ENCODE measurements at places on chromosomes 7 and 10.

GRCh38 chr7:77460057-77460486 is 43.9 kb upstream of the GSAP start:
- DNase-seq: no peak

DNA sequence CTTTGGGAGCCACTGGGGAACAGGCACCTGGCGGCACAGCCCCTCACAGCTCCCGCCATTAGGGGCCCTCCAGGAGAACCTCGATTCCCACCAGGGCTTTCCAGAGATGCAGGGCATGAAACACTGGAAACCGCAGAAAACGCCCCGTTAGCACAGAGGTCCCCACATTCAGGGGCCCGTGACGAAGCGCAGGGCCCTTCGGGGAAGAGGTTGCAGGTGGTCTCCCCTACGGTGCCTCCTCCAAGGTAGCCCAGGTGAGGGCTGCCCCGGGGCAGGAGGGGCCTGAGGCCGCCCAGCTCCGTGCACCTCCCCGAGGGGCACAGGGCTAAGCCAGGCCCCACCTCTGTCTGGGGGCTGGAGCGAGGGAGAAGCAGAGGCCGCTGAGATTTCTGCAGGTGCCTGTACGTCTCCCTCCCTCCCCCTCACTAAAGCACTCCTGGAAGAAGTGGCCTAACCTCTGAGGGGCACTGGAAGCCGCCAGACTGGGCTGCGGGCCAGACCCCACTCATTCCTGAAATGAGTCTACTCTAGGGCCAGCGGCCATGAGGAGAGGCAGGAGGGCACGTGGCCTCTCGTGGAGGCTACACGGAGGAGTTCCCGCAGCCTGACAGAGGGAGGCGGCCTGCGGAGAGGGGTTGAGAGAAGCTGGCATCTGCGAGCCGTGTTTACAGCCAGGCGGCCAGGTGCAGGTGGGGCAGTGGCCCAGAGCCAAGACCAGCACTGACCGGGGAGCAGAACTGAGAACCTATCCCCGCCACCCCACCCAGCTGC is 6.9 kb downstream of the PDGFA start:
- no peak for DNase-seq

GRCh38 chr10:90424730-90425129 is 433.1 kb downstream of the HTR7 start:
- DNase-seq: no peak

GRCh38 chr7:7820409-7820808 is 102.0 kb upstream of the RPA3 start:
- DNase-seq: no peak

DNA sequence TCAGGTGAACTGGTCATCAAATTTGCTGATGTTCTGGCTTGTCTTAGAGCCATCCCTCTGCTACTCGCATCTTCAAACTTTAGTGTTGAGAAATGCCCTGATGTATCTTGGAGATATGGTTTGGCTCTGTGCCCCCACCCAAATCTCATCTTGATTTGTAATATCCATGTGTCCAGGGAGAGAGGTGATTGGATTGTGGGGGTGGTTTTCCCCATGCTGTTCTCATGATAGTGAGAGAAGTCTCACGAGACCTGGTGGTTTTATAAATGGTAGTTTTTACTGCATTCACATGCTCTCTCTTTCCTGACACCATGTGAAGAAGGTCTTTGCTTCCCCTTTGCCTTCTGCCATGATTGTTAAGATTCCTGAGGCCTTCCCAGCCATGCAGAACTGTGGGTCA is 74.0 kb upstream of the AFAP1L2 start:
- no peak for DNase-seq

- DNase-seq: no peak
Observed at GRCh38 chr10:598415-599170, 90.9 kb downstream of the DIP2C start.

DNA sequence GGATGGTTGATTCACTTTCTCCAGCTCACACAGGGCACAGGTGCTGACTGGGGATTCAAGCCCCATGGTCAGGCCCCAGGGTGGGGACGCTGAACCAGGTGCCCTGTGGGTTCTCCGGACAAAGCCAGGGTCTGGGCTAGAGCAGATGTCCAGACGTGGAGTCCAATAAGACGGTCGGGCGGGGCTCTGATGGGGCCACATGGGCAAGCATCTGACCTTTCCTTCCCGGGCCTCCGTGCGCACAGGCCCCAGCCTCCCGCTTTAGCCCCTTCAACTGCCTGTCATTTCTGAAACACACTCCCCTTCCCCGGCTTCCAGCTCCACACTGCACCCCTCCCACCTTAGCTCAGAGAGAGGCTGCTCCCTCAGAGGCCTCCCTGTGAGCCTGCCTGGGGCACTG is 153.0 kb upstream of the PPP2R2D start:
- no peak for DNase-seq

DNA sequence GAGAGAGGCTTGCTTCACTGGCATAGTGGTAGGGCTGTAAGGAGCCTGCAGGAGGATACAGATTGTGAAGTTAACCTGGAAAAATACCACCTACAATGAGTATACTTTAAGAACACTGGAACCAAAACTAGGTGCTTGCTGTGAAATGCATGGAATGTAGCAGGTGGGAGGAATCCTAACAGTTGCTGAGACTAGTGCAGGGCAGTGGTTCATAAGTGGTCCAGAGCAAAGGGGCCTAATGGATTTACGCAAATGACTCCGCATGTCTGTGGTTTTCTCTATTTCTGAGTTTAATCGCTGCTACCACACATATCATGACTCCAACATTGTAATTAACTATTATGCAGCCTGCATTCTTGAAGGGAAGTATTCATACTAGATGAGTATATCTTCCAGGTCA is 218.4 kb downstream of the CHRM2 start:
- no peak for DNase-seq

- no peak for DNase-seq
Observed at GRCh38 chr7:91916051-91916440, 24.6 kb upstream of the AKAP9 start.

DNA sequence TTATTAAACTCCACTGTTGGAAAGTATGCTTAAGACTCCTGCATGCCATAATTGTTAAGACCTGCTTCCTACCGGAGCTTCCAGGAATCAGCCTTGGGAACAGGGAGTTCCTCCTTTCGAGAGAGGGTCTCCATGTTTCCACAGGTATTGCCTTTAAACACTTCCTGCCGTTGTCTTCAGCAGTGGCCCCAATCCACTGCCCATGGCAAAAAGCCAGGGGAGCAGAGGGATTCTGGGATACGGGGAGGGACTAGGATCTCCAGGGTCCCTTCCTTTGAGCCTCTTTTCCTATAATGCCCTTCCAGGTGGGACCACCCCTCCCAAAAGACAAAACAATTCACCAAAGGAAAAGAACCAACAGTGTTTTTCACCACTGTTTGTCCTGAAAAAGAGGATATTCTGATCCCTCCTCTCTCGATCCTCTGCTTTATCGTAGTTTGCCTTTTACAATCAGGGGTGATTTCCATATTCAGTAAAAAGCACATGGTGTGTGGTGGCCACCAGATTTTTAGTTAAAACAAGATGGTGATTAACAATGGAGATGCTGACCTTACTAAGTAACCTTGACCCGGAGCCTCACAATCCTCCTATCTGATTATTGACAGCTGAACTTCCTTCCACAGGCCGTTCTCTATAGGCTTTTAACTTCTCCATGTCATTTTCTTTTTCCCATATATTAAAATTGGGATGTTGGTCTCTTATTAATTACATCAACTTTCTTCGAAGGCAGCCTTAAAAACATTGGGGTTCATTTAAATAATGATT is 36.0 kb downstream of the LRRC72 start:
- DNase-seq: no peak

DNA sequence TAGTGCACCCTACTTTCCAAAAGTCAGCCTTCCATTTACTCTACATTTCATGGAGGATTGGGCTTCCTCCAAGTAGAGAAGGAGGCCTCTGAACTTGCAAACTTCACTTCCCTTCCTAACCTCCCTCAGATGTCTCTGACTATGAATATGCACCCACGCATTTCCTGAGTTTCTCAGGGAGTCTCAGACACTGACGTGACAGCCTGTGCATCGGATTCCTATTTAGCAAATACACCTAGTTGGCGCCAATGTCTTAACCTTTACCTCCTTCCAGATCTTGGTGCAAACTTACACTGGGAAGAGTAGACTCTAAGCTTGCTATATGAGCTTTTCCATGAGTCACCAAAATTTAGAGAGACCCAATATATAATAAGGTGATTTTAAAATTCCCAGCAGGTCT is 920.1 kb upstream of the AUTS2 start:
- no peak for DNase-seq

GRCh38 chr10:7388602-7389001 is 22.2 kb downstream of the SFMBT2 start:
- no peak for DNase-seq

DNA sequence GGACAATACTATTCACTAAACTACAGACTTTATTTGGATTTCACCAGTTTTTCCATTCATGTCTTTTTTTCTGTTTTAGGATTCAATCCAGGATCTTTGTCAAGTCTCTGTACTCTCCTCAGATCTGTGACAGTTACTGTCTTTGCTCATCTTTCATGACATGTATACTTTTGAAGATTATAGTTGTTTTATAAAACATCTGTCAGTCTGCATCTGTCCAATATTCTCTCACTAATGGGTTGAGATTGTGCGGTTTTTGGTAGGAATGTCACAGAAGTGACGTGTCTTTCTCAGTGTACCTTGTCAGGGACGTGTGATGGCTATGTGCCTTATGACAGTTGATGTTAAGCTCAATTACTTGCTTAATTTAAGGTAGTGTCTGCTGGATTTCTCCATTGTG is 124.9 kb upstream of the TPK1 start:
- no peak for DNase-seq

DNA sequence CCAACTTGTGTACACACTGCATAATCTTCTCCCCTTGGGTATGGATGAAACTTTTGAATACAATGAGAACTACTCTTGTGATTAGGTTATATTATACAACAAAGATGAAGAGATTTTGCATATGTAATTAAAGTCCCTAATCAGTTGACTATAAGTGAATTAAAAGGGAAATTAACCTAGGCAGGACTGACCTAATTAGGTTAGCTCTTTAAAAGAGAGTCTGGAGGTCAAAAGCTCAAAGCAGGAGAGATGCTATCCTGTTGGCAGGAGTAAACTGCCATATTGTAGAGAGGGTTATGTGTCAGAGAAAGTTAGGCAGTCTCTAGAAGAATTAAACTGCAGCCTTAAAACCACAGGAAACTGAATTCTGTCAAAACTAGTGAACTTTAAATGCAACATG is 29.4 kb downstream of the HGF start:
- DNase-seq: no peak

DNA sequence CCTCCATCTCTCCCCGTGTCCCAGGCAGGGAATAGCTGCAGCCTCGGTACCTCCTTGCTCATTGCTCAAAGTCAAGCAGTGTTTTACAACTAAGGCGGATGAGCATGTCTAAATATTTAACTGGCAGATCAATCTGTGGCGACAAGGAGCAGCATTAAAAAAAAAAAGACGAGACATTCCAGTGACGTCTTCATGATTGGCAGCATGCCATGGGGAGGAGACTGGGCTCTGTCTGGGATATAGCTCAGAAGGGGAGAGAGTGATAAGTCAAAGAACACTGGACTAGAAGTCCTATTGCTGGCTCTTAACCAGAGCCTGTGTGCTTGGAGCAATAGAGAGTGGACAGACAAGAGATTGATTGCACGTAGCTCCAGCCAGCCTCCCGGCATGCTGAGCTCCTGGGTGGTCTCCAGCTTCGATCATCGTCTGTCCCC is 287.5 kb upstream of the PODXL start:
- no peak for DNase-seq

DNA sequence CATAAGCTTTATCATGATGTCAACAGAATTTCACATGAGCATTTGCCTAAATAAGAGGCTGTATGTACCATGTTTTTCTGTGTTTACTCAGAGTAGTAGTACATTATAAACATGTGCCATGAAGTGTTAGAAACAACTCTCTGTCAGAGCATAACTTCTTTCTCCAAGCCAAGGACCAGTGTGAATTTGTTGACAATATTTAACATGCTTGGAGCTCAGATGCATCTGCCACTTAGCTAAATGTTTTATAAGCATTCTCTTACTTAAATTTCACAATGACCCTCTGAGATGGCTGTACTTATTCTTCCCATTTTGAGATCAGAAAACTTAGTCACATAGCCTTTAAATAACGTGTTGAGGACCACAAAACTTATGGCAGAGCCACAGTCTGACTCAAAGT is 105.0 kb downstream of the SEMA3D start:
- DNase-seq: no peak

DNA sequence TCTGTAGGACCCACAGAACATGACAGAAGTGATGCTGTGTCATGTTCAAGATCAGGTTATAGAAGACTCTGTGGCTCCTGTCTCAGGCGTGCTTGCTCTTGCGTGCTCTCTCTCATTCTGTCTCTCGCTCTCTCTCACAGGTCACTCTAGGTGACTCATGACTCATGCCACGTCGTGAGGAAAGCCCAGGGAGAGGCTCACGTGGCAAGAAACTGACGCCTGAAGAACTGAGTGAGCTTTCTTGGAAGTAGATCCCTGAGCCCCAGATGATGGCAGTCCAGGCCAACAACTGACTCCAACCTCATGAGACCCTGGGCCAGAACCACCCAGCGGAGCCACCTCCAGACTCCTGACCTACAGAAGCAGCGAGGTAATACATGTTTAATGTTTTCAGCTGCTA is 103.3 kb downstream of the DNMBP start:
- no peak for DNase-seq

- DNase-seq: no peak
Observed at GRCh38 chr7:102978284-102978683, 65.5 kb downstream of the LRRC17 start.

DNA sequence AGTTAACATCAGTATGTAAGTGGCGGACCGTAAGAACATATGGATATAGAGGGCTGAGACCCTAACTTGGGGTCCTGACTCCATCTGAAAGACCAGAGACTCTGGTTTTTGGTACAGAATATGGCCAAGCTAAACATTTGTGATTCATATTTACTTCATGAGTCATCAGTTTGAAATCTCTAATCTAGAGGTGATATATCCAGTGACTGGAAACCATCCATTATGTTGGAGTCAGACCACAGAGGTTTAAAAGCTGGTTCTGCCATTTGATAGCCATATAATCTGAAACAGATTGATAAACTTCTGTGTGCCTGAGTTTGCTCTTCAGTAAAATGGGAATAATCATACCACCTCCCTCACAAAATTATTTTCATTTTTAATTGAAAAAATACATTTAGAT is 505.3 kb downstream of the SORCS3 start:
- no peak for DNase-seq

DNA sequence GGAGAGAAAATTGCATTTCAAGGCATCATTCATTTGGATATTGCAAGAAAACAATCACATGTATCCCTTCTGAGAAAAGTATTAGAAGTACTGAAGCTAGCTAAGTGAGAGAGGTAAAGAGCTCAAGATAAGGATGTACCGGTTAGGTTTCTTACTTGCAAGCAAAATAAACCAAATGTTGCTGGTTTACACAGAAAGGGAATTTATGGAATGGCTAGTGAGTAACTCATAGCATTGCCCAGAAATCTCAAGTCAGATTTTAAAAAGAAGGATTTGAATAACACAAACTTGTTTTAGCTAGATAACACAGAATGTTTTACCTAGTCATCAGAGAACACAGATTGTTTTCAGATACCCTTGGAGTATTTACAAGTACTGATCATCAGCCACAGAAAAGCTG is 30.6 kb downstream of the KLHL7 start:
- DNase-seq: no peak

GRCh38 chr10:116694243-116694926 is 48.0 kb downstream of the HSPA12A start:
- DNase-seq: no peak

- DNase-seq: no peak
Observed at GRCh38 chr7:69864274-69864673, 266.0 kb downstream of the AUTS2 start.

Data from anterior cingulate cortex (tissue), 58 donors.